ENCODE measurements at places on chromosomes 5 and 9. TPM values are rescaled to one million over a fixed set of nuclear protein-coding genes. Genes with fewer than 3 reads are reported as not detected.

Gene CCDC192
- 0.53 TPM for total RNA-seq

GRCh38 chr9:129878291-129878690, 43.0 kb downstream of the USP20 start:
- DNase-seq = no peak

DNA sequence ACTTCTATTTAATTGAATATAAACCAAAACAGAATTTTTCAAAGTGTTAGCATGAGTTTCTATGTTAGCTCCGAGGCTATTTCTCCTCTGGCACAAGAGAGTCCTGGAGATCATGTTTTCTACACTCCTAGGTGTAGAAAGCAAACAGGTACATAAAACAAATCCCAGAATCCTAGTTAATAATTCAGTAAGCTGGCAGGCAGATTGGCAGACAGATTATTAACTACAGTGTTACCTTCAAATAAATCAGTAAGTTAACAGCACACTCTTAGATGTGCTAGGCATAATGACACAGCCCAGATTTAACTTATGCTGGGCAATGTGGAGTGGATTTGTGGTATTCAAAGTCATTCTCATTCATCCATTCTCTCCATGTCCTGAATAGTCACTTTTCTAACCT, 282.8 kb upstream of the RPS23 start:
- no peak for DNase-seq

GRCh38 chr5:76406673-76407072, 3.6 kb downstream of the IQGAP2 start:
- no peak for DNase-seq

DNA sequence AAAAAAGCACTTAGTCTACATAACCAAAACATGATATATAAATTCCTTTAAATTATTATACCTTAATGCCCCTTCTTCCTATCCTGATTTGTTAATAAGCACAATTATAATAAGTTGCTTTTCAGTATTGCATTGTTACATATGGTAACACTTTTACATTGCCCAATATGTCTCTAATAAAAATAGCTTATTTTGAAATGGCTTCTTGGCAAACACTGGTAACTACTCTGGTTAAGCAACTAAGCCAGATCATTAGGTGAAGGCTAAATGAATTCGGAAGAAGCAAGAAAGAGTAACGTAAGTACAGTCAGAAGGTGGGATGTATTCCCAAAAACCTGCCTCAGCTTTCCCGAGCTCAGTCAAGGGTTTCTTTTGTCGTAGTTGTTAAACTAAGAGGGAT, 85.3 kb downstream of the TTC39B start:
- DNase-seq = no peak
